ENCODE measurements at places on chromosomes 12 and 14.

DNA sequence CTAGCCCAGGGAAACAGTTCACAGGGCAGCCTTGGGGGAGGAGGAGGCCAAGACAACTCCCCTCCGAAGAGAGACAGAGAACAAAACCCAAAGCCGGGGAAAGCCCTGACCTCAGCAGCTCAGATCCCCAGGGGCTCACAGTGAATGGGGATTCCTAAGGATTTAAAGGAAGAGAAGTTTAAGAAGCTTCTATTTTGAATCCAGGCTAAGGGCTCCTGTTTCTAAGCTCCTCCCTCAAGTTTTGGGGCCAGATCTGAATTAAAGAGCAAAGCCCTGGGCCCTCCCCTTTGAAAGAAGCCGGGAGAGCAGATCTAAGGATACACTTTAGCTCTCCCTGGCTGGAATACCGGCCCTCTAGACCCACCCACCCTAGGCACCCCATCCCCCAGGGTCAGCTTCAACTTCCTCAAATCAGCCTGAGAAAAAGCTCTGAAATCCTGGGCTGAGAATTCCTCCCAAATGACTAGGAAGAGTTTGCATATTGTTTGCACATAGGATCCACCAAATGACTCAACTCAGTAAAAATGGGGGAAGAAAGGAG, 3.9 kb downstream of the KDM2B start:
- no peak for DNase-seq

DNA sequence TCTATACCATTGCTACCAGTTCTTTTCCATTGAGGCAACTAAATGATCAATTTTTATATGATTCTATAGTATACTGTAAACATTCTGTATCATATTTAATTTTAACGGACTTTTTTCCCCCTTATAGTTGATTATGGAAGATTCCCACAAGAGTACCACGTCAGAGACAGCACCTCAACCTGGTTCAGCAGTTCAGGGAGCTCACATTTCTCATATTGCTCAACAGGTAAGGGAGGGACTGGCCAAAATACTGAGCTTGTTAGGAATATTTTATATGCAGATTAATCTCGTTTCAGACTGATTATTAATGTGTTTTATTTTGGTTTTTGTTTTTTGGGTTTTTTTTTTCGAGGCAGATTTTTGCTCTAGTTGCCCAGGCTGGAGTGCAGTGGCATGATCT, 16.1 kb downstream of the ATF1 start:
- DNase-seq: no peak

DNA sequence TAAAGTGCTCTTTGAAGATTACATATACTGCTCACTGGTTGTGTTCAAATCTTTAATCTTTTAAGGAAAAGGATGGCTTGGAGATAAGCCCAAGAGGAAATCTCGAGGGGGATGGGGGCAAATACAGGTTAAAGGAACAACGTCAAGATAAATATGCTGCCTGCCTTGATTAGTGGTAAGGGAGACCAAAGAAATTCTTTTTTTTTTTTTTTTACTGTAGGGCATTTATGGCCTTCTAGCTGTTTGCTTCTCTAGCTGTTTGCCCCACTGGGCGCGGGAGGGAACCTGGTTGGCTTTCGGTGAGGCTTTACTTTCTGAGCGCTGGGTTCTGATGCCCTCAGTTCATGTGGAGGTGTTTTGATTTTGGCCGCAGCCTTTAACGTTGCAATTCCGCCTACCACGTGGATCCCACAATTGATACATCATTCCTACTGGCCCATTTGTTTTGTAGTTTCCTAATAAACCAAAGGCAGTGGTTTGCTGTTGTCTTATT, 5.7 kb downstream of the CCND2 start:
- no peak for DNase-seq

DNA sequence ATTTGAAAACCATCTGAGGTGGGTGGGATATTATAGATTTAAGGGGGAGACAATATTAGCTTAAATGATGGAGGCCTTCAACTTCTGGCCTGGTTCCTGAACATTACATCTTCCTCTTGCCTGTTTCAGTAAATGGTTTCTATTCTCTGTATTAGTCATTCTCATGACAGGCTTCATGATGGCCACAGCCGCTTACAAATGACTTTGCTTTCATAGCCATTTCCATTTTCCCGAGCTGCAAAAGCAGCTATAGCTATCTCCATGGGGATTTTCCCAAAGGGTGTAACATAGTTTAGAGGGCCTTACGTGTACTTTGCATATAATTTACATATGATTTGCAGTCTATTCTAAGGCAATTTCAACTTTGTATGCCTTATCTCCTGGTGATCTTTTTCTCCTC, 121.8 kb downstream of the NRXN3 start:
- DNase-seq: no peak

- DNase-seq: no peak
These were observed 2.6 kb downstream of the MYF6 start for GRCh38 chr12:80709811-80710726.

Data from activated CD4-positive, alpha-beta T cell treated with anti-CD3 and anti-CD28 coated beads, Interleukin-2, amount 50 U/mL, for 24 hours (primary cell).